ENCODE measurements at places on chromosomes 7 and 10.

- DNase-seq = no peak
These were observed 20.2 kb upstream of the OPTN start for GRCh38 chr10:13079776-13080050.

DNA sequence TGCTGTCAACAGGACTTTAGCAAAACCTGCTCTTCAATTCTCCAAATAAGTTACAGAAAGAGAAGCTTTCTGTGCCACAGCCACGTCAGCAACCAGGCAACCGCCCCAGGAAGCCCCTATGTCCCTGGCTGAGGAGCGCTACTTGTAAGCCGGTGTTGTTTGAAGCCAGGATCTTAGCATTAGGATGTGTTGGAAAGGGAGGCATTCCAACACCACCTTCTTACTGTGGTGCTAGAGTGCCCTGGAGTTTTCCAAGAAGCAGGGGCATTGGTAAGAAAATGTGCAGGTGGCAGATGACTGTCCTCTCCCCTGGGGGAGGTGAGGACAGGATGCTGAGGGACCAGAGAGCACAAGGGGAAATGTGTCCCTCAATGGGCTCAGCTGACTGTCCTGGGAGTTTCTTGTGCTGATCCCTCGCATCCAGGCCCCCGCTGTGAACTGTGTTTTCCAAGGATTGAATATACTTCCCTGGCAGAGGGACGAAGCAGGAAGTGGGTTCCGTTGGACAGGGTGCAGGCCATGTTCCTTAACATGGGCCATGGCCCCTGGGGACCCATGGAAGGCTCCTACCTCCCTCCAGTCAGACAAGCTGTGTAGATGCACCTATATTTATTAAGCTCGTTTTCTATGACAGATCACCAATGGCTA is 139.6 kb upstream of the GDF10 start:
- no peak for DNase-seq

DNA sequence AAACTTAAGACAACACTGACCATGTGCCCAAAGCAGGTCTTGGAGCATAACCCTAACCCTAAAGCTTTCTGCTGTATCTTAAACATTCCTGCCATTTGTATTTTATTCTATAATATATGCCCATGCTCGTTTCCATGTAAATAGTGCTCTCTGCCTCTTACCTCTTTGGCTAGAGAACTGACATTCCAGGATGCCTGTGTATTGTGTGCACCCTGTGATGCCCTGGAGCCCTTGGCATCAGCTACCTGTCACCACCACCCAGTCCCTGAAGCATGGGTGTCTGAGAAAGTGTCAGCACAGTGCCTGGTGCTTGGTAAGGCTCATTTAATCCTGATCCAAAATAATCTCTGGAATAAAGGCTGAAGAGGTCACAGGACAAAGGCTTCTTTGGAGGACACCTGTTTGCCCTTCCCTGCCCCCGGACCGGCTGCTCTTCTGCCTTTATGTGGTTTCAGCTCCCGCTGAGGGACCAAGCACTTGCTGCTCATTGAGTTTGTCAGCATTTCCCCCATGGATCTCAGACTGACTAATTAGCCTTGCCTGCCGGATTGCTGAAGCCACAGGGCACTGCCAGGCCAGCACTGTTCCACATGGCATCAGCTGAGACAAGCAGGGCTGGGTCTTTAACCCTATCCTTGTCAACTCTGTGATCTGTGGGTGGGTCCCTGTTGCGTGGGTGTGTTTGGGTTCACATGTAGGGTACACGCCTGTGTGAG is 139.1 kb upstream of the SORCS3 start:
- DNase-seq = no peak

- DNase-seq = no peak
These were observed 141.1 kb upstream of the AGR3 start for GRCh38 chr7:17022920-17023319.

DNA sequence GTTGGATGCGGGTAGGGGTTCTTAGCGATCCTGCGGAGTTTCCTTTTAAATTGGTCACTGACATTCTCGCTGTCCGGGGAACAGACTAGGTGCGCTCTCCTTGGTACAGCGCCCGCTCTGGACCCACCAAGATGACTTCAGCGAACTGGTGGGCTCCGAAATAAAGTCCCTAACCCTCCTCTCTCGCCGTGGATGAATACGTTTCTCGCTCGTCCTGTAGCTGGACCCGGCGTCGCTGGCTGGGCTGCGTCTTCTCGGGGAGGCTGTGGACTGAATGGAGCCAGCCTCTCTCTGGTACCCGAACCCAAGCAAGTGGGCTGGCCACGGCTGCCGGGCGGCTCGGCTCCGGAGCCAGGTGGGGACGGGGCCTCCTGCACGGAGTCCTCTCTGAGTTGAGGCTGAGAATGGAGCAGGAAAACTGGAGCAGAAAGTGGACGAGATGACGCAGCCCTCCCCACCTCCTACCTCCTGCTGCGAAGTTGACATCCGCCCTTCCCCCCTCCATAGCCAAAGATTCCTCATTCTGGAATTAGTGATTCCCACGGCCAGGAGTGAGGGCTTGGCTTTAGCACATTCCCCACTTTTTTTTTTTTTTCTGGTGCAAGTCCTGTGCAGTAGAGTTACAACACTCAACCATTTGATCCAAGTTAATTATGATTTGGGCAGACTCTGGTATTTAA is 1.5 kb downstream of the UNC5B start:
- DNase-seq = no peak

DNA sequence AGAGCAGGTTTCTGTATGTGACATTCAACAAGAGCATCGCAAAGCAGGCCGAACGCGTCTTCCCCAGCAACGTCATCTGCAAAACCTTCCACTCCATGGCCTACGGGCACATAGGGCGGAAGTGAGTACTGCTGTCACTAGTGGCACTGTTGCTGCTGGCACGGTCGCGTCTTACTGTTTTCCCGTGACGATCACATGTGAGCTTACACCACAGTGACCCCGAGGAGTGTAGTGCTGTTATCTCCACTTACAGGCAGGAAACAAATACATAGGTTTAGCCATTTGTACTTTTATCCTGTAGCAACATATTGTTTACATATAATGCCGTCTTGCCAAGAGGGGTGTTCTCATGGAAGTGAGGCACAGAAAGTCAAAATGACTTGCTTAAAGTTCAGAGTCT is 25.4 kb downstream of the FBH1 start:
- no peak for DNase-seq

- no peak for DNase-seq
These were observed 470.7 kb upstream of the AKR1E2 start for GRCh38 chr10:4355350-4355749.

GRCh38 chr7:19177269-19177668 is 32.0 kb upstream of the FERD3L start:
- DNase-seq = peak; percentile 25

DNA sequence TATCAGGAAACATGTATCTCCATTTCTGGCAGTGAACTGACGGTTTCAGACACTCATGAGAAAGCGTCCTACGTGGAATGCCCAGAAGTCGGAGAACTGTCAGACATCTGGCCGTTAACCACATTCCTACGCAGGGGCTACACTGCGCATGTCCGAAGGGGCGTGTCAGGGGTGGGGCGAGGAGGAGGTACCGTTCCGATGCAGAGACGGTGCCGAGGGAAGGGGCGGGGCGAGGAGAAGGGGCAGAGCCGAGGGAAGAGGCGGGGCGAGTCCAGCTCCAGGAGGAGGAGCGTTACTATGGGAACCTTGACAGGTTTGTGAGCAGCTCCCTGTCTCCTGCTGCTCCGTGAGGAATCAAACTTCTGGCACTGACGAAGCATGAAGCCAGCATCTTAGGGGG is 366.9 kb upstream of the NUPR2 start:
- DNase-seq = no peak
